AG09309 (cell line): ENCODE measurements at places on chromosomes 5 and 9.

DNA sequence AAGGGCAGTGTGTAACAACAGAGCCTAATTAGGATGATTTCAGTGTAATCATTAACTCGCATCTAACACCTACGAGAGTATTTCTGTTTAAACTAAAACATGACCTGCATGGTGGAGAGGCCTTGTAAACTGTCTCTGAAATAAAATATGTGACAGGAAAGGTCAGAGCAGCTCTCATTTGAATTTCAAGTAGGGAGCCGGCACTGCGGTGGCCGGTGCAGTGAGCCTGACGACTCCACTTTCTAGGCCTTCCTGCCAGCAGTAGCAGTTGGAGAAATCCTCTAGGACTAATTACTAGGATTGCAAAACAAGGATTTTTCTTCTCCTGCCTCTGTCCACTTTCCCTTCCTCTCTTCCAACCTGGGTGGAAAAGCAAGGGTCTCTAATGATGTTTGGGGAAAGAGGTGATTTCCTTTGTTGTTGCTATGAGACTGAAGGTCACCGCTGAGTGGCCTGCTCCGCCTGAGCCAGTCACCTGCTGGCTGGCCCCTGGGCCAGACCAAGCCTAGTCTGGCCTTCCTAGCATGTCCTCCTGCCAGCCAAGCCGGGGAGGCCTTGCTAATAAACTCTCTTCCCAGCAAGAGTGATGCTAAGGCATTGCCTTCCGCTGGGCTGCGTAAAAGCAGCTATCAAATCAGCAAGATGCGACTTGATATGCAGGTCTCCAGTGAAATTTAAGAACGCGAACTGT lies 245.7 kb downstream of the PSAT1 start:
- no peak for DNase-seq

- no peak for DNase-seq
Observed at GRCh38 chr9:134965411-134965810, 47.7 kb upstream of the FCN1 start.

DNA sequence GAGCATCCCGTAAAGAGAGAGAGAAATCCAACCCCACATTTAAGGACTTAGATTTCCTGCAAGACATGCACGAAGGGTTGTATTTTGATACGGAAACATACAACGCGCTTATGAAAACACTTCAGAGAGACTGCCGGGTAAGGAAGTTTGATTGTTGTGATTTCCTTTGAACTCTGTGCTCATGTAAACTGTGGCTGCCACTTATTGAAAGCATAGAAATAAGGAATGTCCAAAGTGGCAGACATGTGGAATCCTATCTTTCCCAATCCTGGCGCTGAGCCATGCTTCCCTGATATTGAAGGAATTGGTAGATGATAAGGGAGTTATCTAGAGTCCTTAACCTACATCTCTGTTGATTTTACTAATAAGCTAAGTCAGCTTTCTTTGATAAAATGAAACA lies 119.4 kb downstream of the PRKACG start:
- no peak for DNase-seq

DNA sequence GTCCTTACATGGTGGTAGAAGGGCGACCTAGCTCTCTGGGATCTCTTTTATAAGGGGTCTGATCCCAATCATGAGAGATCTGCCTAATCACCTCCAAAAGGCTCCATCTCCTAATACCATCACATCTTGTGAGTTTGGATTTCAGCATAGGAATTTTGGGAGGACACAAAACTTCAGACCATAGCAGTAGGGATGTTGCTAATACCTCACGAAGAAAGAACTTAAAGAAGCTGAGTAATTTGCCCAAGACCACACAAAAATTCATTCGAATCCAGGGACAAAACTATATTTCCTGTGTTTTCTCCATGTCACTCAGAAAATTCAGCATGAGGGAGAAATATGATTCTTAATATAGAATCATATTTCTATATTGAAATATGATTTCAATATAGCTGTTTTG lies 32.7 kb downstream of the MTAP start:
- DNase-seq, result no peak

- DNase-seq, result no peak
Observed at GRCh38 chr5:180521101-180521500, 26.9 kb downstream of the CNOT6 start.

DNA sequence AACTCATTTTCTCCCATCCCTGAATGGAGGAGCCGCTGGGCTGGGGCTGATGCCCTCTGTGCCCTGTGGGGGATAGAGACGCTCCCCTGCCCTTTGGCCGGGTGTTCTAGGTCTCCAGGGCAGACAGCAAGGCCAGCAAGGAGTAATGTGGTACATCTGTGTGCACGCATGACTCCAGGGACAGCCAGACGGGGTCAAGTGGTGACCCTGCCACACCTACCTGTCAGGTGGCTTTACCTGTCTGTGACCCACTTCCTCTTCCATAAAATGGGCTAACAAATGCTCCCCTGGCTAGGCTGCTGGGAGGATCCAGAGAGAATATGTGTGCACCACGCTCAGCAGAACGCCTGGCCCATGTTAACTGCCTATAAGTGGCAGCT lies 35.4 kb upstream of the BARHL1 start:
- DNase-seq, result no peak

DNA sequence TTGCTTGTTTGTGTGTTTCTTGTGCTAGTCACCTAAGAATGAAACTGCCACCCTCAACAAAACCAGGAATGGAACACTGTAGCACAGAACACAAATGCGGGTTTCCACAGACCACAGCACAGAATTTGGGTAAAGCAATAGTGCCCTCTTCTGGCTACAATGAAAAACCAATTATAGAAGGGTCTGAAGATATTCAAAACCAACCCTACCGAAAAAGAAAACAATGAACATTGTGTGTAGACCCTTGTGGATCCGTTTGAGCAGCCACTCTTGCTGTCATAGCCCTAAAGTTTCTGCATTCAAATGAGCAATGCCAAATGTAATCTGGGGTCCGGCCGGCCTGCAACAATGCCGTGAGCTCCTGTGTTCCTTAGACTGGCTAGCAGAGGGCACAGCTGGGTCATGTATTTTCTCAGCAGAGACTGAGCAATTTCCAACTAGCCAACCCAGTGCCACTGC lies 8.3 kb upstream of the ENC1 start:
- DNase-seq, result no peak
